ENCODE measurements at places on chromosomes 3 and 15.
A peak's percentile ranks its signal among the peaks of the same experiment; 100 is the strongest.

DNA sequence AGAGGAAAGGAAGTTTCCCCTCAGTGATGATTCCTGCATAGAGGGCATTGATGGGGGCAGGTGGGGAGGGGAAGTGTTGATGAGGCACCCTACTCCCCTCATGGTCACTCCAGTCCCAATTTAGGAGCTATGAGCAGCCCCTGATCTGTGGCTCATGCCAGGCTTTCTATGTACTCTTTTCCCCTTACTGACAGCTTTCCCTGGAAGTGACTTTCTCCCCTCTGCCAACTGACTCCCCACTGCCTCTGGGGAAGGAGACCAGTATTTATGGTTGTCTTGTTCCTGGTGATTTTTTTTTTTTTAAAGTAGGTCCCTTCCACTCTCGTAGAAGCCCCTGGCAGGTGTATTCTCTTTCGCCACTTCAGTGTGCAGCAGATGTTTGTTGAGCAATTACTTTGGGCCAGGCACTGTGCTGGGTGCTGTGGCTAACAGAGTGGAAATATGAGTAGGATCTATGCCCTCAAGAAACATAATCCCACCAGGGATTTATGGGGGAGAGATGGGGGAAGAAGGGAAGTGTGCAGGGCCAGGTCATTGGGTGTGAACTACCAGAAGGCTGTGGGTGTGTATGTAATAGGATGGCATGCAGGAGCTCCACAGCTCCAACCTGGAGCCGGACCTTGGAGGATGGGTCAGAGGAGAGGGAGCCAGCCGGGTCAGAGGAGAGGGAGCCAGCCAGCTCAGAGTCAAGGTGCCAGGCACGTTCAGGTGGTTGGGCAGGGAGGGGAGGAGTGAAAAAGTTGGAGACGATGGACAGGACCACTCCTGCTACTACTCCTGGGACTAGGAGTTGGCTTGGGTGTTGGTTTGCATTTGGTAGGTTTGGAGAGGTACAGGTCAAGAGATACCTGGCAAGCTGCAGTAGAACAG, 3.5 kb downstream of the SMAD6 start:
- DNase-seq: no peak

DNA sequence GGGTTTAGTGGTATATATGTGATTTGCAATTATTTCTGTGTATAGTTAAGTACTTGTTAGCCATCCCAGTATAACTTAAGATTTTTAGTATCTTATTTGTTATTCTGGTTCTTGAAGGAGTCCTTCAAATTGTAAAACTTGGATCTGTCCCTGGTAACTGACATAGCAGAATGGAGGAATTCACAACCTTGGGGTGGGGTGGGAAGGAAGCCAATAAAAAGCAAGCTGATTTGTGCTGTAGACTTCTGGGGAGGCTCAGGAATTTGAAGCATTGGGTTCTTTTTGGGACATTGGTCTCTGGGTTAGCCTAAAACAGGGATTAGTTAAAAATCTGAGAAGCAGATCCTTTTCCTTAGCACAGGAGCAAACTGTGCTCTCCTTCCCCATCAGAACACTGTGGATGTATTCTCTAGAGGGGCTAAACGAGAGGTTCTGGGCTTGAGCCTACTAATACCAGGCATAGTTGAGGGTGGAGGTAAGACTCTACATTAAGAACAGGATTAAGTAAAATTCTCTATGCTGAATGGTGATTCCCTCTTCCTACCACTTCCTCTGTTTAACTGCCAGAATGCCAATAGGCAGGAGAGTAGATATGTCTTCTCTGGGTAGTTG, 42.2 kb downstream of the GMPS start:
- no peak for DNase-seq

- peak; percentile 3 for DNase-seq
Observed at GRCh38 chr15:52180196-52180835, 10.9 kb downstream of the GNB5 start.

DNA sequence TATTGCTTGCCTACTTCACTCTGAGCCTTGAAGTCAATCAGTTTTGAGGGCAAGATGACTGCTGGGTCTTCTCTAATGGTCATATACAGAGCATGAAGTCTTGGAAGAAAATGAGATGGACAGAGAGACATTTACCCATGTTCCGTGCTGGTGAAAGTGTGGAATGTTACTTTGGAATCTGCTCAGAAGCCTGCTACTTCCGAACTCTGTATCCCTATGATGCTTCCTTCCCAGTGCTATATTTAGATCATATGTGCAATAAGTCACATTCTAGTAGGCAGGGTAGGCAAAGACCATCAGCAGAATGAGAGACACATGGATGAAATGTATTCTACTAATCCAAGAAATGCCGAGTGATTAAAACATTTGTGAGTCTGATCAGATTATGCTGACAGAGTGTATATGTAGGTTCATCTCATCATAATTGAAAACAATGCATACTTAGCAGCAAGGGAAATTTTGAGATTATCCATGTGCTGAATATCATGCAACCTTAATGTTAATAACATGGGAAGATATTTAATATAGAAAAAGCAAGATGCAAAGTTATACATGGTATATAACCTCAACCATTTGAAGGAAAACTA, 60.5 kb downstream of the RAB7A start:
- no peak for DNase-seq

- DNase-seq: no peak
Observed at GRCh38 chr15:58498821-58499580, 67.2 kb downstream of the LIPC start.

GRCh38 chr3:178676942-178677790, 140.9 kb downstream of the KCNMB2 start:
- no peak for DNase-seq

GRCh38 chr3:182284793-182285192, 508.5 kb upstream of the ATP11B start:
- no peak for DNase-seq

- DNase-seq: no peak
Observed at GRCh38 chr3:150449169-150449721, 41.1 kb downstream of the TSC22D2 start.

GRCh38 chr15:89332446-89332845, 2.2 kb downstream of the POLG start:
- DNase-seq: no peak

DNA sequence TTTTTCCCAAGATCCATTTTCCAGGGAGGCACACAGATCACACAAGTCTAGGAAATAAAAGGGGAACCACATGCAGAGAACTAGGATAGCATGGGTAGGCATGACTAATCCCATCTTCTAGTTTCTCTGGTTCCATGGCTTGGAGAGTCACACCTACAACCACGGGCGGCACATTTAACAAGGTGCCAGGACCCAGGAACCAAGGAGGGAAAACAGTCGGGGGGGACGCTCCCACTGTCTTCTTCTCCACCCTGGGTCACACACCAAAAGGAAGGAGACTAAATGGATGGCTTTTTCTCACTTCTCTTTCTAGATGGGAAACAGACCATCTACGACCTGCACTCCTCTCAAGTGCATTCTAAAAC, 4.6 kb upstream of the SMCO1 start:
- DNase-seq: no peak
